ENCODE measurements at places on chromosomes 6 and 20.

- DNase-seq = no peak
Observed at GRCh38 chr20:21390768-21391167, 6.6 kb downstream of the NKX2-4 start.

- no peak for DNase-seq
Observed at GRCh38 chr6:164243949-164244348, 829.4 kb downstream of the QKI start.

DNA sequence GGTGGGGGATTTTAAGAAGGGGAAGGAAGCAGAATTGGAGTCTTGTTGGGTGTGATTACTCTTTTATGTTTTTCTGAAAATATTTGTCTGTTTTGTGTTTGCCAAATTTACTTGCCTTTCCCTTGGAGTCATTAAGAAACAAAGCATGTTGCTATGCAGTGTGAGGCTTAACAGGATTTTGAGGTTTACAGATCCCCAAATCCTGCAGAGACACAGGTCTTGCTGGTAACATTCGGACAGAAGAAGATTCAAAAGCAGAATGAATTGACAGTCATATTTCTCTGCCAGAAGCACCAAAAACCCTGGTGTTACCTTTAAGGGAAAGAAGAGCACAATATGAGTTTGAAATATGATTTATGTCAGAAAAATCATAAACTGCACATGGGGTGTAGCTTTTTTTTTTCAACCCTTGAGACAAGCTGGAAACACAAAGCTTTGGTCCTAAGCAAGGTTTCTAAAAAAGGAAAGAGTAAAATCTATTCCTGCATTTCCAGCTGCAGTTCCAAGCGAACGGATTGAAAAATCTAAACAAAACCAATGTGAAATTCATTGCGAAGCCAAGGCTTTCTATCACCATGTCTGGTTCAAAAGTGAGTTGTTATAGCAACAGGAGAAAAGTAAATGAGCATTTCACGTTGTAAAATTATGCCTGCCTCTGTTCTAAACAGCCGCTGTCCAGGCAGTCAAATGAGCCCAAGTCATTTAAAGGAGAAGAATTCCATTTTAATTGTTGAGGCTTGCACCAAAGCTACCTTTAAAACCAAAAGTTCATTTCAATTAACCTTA lies 358.9 kb upstream of the SASH1 start:
- DNase-seq = no peak

- no peak for DNase-seq
Observed at GRCh38 chr6:8860671-8861070, 425.3 kb upstream of the SLC35B3 start.

- DNase-seq = no peak
Observed at GRCh38 chr6:130913120-130913519, 85.9 kb downstream of the SMLR1 start.

DNA sequence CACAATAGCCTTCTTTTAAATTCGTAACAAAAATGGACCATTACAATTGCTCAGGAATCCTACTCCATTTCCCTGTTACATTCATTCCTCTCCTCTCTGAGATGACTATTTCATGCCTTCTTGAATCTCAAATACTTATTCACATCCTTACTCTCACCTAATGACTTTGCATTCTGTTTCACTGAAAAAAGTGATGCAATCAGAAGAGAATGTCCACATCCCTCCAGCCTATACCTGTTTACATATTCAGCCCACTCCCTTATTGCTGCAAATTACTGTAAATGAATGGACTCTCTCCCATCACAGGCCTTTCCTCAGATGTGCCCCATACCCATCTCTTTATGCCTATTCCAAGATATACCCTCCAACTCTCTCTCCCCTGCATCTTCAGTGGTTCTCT lies 8.6 kb downstream of the TAAR1 start:
- DNase-seq = no peak

- DNase-seq = no peak
Observed at GRCh38 chr6:135837735-135838449, 13.6 kb upstream of the PDE7B start.

DNA sequence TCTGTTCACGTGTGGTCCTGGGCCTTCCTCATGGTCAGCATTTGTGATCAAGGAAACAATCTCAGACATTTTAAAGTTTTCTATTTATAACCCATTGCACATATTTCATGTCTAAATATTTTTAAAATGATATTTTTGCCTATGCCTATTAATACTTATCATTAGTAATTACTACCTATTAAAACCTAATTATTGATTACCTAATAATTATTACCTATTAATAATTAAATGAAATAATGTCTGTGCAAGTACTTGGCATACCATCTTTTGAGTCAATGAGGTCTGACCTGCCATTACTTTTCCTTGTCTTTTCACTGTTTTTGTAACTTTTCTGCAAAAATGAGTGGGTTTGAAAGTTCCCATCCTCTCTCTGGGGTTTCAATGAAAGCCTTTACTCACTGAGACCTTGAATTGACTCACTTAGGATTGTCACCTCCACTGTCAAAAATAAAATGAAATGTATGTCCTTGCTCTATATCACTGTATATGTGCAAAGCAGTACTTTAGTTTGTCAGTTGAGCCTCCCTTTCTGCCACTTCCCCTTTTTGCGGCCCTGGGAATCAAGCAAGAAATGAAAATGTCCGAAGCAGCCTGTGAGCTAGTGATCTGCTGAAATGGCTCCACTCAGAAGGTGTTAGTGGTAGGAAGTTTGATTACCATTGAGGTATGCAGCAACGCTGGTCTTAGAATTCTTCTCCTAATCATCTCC lies 87.8 kb downstream of the L3MBTL3 start:
- DNase-seq = no peak

DNA sequence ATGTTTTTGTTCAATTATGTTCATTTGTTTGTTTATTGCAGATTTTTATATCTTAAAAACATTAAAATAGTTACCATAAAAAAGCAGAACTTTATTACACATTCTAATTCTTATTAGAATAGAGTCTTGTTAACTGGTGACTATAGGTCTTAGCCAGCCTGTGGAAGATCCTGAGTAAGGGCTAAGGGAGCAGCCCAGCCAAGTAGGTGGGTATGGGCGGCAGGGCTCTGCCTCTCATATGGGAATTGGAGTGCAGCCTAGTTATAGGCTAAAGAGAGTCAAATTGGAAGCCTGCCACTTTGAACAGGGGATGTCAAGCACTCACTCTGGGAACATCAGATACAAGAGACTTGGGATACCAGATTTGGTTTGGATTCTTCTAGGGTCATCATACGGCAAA lies 10.5 kb upstream of the HSF2 start:
- no peak for DNase-seq

DNA sequence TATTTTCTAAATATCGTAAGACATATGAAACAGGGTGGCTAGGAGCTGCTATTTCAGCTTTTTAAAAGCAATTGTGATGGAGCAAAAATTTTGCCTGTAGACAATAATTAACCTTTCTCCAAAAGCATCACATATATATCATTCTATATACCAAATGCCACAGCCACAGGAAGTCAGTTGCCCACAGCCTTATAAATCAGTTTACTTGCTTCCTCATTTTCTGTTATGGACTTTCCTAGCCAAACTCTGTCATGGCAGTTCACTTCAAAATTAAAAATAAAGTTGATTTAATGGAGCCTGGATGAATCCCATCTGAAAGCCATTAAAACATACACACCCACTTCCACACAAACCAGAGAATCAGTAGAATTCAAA lies 93.4 kb upstream of the NHSL1 start:
- no peak for DNase-seq

DNA sequence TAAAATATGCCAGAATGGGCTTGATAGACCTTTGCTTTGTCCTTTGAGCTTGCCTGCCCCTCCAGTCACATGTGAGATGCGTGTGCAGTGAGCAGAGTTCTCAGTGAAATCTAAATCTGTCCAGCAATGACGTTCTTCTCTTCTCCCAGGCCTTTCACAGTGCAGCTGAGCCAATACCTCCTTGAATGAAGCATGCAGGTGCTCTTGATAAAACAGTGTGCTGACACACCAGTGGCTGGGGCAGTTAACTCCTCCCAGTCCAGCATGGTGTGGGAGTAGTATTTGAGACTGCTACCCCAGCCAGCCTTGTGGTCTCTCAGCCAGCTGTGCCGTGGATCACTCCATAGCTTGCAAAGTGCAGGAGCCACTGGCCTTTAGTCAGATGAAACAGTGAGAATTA lies 240.5 kb downstream of the FARS2 start:
- DNase-seq = no peak
